ENCODE measurements at places on chromosomes 12 and 14.
A peak's percentile ranks its signal among the peaks of the same experiment; 100 is the strongest.

- DNase-seq: peak; percentile 15
These were observed 938.5 kb downstream of the TRHDE start for GRCh38 chr12:73210548-73211204.

- no peak for DNase-seq
These were observed 7.5 kb downstream of the HEBP1 start for GRCh38 chr12:12992418-12993130.

GRCh38 chr12:117470804-117471203 is 109.4 kb upstream of the NOS1 start:
- no peak for DNase-seq

DNA sequence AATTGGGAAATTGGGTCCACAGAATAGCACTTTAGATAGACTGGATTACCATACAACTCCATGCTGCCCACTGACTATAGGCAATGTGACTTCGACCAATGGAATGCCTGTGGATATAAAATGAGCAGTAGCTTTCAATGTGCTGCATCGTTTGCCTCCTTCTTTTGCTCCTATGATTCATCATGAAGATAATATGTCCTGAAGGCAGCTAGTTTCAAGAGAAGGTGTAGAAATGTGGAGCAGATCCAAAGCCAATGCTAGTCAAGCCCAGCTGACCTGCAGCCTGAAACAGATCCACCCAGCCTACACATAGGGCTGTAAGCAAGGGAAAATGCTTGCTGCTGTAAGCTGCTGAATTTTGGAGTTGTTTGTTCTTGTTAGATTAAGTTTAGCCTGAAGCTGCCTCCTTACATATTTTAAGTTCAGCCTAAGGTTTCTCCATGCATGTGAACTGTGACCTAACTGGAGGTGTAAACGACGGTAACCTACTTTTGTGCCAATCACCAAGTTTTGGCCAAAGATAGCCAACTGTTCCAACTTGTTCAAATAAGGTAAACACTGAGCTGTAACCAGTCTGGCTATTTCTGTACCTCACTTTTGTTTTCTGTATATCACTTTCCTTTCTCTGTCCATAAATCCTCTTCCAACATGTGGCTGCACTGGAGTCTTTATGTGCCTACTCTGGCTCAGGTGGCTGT is 169.1 kb upstream of the AVPR1A start:
- DNase-seq: no peak

DNA sequence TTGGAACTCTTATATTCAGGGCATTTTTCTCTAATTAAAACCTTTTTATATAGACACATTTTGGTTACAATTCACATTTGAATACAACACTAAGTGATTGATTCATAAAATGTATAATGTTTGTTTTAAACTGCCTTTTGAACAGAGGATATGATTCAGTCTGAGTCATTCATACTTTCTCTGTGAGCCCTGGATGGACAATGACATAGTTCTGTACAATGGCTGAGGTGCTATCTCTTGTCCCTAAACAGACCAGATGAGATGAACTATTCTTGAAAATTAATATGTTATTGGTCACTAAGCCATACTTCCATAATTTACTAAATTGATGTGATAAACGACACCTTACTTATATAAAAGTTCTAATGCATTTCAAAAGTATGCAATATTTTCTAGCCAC is 199.7 kb upstream of the ATXN7L3B start:
- no peak for DNase-seq

DNA sequence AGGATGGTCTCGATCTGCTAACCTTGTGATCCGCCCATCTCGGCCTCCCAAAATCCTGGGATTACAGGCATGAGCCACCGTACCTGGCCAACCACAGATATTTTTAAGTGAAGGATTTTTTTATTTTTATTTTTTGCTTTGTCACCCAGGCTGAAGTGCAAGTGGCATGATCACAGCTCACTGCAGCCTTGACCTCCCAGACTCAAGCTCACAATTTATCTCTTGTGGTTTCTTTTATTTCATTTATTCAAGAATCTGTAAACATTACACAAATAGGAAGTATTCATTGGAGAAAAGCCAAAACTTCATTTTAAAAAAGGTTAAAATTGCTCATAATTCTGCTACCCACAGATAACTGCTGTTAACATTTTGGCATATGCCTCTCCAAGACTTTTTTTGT is 13.3 kb downstream of the MOAP1 start:
- DNase-seq: no peak

DNA sequence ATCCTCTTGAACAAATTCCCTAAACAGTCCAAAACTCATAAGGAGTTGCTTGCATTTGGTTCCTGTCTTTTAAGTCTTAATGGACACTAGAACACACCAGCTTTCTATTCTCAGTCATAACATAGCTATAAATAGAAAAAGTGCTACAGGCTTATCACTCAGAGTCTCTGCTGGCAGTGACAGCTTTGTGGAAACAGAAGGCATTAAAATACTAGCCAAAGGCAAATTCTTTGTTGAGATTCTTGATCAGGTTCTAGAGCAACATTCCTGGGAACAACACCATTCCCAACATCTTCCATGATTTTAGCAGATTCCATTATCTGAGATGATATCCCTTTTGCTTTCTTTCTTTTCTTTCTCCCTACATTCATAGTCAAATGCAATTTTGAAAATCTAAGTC is 207.7 kb upstream of the PLEKHG7 start:
- DNase-seq: no peak

DNA sequence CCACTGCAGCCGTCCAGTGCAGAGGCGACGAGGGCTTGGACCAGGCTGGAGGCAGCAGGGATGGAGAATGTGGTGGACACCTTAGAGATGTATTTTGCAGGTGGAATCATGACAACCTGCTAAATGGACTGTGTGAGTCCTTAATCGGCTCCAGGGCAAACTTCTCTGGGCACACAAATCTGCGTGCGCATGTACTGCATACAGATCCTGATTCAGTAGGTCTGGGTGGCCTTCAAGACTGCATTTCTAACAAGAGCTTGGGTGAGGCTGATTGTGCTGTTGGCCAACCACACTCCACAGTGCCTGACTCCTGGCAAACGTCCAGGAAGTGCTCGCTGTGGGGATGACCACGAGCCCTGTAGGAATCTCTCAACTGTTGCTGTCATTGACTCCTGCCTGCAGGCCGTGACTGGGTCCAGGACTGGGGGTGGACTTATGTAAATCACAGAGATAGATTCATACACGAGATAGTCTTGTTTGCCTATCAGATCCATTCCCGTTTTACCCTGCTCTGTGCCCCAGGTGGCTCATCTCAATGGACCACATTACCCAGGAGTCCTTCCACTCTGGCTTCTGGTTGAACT is 27.2 kb downstream of the JDP2 start:
- DNase-seq: no peak

DNA sequence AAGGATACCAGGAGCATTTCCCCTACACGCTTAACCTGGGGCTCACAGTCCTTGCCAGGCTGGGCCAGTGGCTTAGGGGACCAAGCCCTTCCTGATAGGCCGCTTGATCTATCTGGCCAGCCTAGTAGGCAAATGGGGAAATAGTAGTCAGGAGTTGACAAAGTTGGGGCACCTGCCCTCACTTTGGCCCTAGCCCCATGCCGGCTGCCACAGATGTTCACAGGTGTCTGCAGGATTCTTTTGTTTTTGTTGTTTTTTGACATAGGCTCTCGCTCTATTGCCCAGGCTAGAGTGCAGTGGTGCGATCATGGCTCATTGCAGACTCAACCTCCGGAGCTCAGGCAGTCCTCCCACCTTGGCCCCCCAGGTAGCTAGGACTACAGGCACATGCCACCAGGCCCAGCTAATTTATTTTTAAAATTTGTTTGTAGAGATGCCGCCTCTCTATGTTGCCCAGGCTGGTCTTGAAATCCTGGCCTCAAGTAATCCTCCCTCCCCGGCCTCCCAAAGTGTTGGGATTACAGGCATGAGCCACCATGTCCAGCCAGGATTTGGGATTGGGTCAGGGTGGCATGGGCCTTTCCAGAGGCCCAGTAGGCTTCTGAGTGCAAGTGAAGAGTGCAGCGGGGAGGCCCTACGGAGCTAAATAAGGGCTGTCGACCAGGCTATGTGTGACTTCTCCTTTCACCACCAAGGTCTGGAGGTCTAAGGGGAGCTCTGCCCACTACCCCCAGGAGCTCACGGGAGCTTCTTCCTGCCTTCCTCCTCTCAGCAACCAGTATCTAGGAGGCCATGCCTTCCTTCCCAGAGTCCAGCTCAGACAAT is 15.5 kb upstream of the HDAC7 start:
- no peak for DNase-seq

GRCh38 chr14:37889087-37889486 is 293.7 kb downstream of the TTC6 start:
- DNase-seq: peak; percentile 78

DNA sequence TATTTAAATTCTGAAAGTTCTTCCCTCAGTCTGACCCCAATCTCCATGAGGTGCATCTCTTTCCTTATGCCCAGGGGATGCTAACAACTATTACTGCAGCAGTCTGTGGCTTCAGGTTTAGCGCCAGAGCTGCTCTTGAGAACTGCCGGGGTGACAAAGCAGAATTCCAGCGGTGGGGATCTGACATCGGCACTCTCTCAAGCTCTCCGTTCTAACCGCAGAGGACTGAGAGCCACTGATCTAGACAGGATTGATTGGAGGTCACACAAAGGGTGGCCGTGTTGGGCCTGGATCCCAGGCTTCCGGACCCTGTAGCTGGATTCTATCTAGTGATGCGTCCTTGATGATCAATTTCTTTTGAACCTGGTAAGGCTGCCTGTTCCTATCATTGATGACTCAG is 155.6 kb upstream of the TMEM132C start:
- DNase-seq: no peak
